Stimulated activated CD8-positive, alpha-beta memory T cell treated with anti-CD3 and anti-CD28 coated beads, Interleukin-15, amount 100 ng/mL, for 24 hours (primary cell): ENCODE measurements at places on chromosomes 12 and 14.

DNA sequence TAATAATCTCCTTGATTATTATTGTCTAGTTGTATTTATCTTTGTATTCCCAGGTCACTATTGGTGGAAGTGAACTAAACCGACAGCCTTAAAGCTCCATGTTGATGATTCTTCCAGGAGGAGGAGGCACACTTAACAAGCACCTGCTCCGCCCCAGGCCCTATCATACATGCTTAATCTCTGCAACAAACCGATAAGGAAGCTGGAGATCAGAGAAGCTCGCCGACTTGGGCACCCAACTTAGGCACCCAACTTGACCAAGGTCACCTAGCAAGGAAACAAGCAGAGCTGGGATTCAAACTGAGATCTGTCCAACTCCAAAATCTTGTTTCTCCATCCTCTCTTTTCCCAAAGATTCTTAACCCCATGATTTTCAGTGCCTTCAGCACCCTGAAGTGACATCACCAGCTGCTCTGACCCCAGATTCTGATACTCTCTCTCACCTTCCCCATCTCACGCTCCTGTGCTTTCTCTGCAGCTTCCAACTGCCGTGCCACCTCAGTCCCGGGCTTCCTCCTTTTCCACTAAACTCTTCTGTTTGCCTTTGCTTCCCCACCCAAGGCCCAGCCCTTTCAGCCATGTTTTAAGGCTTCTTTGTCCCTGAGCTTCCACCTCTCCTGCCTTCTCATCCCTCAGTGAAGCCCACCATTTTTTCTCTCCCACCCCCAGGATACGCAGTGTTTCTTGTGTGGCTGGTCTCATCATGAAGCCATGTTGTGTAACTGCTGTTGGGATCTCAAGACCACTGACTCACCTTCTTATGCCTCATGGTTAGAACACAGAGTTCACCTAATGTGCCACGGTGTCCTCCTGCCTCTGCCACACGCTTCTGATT, 6.6 kb upstream of the KRT18 start:
- DNase-seq = no peak

DNA sequence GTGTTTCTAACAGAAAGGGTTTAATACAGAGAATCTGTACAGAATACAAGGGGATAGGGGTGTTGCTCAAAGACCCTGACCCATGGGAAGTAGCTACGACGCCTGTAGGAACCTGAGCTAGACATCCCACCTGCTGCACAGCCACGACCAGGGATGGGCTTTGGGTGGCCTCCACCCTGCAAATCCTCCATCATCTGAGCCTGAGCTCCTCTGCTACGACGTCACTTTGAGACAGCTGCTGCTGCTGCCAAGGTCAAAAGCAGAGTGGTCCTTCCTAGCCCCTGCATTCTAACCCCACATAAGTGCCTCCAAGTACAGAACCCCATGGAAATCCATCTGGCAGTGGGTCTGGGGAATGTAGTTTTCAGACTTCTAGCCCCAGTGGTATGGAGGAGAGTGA, 43.8 kb downstream of the JAG2 start:
- DNase-seq = no peak

GRCh38 chr12:119841433-119842210, 35.5 kb downstream of the CIT start:
- no peak for DNase-seq

DNA sequence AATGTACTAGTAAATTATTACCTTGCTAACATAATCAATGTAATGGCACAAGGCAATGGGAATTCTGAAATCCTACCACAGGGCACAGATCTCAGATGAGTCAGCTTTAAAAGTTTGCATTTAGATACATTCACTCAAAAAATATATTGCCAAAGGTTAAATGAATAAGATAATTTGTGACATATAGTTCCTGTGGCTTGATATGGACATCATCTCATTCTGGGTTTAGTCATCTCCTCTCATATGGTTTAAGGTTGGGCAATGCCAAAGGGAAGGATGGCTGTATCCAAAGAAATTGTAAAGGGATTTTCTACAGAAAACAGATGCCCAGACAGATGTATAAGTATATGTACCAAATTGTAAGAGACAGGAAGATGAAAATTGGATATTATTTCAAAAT, 1065.0 kb downstream of the LRFN5 start:
- no peak for DNase-seq

GRCh38 chr12:42886160-42886559, 296.6 kb upstream of the PRICKLE1 start:
- DNase-seq = no peak

GRCh38 chr12:96195845-96196451, 1.8 kb downstream of the ELK3 start:
- DNase-seq = no peak

- DNase-seq = peak; percentile 2
Measured at GRCh38 chr12:32107359-32108267, 966 bp downstream of the BICD1 start.

DNA sequence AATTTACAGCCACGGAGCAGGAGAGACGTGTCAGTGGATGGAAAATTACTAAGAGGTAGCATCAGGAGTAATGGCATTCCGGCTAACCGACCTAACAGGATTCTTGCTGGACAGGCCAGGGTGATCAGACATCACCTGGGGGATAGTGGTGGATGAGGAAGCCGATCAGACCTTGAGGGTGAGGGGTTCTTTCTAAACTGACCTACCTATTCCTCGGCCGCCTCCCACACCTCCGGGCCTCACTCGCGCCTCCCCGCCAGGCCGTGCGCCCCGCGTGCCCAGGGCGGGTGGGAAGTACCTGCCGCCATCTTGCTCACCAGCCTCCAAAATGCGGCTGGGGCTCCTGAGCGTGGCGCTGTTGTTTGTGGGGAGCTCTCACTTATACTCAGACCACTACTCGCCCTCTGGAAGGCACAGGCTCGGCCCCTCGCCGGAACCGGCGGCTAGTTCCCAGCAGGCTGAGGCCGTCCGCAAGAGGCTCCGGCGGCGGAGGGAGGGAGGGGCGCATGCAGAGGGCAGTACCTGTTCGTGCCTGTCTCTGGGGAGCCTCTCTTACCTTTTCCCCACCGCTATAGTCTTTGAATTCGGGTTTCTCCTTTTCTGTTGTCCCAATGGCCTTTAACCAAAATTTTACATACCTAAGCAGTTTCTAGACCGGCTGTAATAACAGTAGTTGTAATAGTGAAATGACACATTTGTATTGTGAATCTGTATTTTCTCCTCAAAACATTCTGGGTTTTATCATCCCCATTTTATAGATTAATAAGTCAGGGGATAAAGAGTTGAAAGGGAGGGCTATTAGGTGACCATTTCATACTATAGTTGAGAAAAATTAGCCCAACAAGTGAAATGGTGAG, at the start of gene TMPRSS12:
TMPRSS12 (plus strand) TSS at position 290 of the 857 bp plus-strand sequence; CDS start at position 329, 39 bp downstream.
- DNase-seq = no peak
